ENCODE measurements at places on chromosomes 2 and 18. TPM values are rescaled to one million over a fixed set of nuclear protein-coding genes. Genes with fewer than 3 reads are reported as not detected.

The RGPD3 gene
- 2.5 TPM for total RNA-seq

DNA sequence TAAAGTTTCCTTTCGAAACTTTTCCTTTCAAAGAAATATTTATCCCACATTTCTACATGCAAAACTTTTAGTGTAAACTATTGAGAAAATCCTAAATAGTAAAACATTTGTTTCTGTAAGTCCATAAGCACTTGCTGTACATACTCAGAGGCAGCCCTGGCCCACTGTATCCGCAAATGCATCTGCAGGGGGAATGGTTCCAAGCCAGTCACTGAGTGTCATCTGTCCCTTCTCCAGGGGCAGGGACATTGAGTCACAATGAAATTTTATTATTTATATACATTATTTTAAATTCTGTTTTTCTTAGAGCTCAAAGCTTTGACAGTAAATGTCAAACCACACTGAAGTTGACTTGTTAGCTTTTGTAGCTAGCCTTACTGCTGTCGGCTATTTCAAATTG, 367.2 kb downstream of the MTX2 start:
- no peak for DNase-seq

The NEU4 gene
- 0.32 TPM for total RNA-seq

DNA sequence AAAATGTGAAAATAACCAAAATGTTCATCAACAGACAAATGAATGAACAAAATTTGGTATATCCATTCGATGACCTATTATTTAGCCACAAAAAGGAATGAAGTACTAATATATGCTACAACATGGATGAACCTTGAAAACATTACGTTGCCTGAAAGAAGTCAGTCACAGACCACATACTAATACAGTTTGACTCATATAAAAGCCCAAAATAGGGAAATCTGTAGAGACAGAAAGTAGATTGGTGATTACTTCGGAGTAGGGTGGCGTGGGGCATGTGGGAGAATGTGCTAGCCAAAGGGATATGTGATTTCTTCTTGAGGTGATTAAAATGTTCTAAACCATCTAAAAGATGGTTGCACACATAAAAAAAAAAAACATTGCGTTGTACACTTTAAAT, 44.2 kb upstream of the PPM1B start:
- DNase-seq, result no peak

- DNase-seq, result no peak
These were observed 51.0 kb upstream of the TTC39C start for GRCh38 chr18:23963443-23964165.

DNA sequence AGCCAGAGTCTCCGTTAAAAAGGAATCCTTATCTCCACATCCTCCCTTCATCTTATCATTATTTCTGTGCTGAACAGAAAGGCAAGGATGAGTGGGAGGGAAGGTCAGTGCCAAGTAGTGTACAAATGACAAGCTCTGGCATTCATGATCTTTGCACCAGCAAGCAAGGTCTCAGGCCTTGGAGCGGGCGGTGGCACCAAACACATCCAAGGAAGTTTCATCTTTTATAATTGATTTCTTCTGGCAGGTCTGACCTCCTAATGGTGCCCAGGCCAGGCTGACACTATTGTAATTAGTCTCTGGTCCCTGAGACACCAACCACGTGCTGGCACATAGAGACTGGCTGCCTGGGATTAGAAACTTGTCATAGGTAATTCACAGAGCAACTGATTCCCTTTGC, 336.6 kb downstream of the EN1 start:
- no peak for DNase-seq

GRCh38 chr2:101608408-101609310, 88.8 kb upstream of the MAP4K4 start:
- DNase-seq, result no peak

DNA sequence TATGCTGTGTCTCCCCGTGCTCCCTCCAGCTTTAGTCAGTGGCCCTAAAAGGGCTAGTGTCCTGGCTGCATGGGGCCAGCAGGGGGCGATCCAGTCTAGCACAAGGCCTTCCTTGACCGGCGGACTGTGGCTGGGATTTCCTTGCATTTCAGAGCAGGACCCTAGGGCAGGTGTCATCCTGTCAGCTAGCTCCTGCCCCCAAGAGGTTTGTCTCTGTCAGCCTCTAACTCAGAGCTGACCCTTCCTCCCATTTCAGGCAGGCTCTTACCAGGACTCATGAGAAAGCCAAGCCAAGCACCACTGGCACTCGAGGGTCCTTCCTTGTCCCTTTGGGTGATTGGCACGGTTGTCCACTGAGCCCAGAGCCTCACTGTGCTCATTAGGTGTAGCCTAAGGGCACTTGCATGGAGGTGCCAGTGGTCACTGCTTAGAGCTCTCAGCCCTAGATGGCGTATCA, 140.3 kb downstream of the RPIA start:
- DNase-seq, result peak; percentile 93

The LOXHD1 gene
- total RNA-seq, result 6.0 TPM

DNA sequence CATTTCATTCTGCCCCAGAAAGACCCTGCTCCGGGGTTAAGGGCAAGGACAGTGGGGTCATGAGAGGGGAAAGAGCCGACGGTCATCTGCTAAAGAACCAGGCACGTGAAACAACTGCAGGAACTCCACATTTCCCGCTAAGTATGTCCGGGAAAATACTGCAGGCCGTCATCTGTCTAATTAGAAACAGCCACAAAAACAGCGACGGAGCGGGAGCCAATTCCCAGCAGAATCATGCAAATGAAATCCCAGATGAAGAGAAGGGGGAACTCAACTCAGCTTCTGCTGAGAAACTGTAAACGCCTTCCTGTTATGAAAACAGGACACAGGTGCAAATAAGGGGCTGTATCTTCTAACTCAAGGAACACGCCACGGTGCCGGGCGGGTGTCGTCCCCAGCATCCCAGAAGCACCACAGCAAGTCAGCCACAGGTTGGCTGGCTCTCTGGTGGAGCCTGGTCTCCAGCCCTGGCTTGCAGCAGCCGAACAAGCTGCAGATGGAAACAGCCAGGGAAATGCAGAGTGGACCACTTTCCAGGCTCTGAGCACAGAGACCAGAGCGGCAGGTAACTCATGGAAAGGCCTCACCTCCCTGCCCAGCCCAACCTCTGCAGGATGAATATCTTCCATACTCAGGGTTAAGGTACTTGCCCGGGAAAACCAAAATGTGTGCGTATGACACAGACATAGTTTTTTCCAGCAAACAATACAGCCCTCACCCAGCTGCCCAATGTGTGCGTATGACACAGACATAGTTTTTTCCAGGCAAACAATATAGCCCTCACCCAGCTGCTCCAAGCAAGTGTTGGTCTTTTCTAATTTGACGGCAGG, 28.9 kb downstream of the PXDN start:
- no peak for DNase-seq

GRCh38 chr2:42931146-42931817, 138.9 kb upstream of the HAAO start:
- no peak for DNase-seq

The PPP1R1C gene
- total RNA-seq, result not detected

GRCh38 chr2:185745864-185746859, 7.6 kb downstream of the FSIP2 start:
- no peak for DNase-seq

DNA sequence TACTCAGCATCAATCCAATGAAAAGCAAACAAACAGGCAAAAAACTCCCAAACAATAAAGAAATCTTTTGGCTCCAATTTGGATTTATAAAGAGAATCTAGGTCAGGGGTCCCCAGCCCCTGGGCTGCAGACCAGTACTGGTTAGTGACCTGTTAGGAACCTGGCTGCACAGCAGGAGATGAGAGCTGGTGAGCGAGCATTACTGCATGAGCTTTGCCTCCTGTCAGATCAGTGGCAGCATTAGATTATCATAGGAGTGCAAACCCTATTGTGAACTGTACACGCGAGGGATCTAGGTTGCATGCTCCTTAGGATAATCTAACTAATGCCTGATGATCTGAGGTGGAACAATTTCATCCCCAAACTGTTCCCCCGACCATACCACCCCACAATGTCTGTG, 102.2 kb downstream of the KIAA1328 start:
- no peak for DNase-seq

DNA sequence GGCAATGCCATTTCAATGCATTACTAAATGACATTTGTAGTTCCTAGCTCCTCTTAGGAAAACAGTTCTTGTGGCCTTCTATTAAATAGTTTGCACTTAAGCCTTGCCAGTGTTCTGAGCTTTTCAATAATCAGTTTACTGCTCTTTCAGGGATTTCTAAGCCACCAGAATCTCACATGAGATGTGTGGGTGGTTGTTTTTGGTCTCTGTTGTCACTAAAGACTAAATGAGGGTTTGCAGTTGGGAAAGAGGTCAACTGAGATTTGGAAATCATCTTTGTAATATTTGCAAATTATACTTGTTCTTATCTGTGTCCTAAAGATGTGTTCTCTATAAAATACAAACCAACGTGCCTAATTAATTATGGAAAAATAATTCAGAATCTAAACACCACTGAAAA, 45.3 kb downstream of the HADHB start:
- no peak for DNase-seq

DNA sequence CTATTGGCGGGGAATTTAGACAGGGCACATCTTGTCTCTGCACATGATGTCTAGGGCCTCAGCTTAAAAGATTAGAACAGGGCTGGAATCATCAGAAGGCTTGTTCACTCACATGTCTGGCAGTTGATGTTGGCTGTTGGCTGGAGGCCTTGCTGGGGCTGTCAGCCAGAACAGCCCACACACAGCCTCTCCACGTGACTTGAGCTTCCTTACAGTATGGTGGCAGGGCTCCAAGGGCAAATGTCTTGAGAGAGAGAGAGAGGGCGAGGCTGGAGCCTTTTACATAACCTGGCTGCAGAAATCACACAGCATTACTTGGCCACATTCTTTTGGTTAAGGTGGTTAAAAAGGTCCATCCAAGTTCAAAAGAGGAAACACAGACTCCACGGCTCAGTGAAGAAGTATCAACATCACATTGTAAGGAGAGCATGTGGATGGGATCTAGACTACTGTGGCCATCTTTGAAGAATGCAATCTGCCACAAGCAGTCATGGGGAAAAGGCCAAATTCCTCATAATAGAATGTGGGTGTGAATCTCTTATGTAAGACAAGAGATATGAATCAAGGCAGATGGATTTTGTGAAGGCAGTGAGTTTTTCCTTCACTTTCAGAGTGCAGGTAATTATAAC, 30.4 kb downstream of the SRSF7 start:
- no peak for DNase-seq

GRCh38 chr2:222445227-222445626, 20.9 kb downstream of the SGPP2 start:
- no peak for DNase-seq

The GNAL gene
- total RNA-seq, result 5.7 TPM

All from spleen (tissue), 13 donors.